ENCODE measurements at places on chromosomes 1 and 21.

DNA sequence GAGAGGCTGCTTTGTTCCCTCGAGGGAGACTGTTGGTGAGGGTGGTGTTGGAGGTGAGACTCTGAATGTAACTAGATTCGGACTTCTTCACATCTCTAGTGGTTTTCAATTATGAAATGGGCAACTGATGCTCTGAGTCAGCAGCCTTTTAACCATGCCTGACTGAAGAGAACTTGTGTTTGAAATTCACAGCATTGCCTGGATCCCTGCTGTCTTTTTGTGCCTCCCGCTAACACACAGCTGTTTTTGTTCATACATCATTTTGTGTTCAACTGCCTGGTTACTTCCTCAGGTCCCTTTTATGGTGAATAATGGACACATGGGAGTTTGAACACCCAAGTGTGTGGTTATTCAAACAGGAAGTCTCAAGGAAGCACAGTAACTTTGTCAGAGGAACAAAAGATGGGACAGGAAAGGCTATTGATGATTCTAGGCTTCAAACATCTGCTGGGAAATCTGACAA, 16.8 kb downstream of the LAMC1 start:
- DNase-seq: no peak

DNA sequence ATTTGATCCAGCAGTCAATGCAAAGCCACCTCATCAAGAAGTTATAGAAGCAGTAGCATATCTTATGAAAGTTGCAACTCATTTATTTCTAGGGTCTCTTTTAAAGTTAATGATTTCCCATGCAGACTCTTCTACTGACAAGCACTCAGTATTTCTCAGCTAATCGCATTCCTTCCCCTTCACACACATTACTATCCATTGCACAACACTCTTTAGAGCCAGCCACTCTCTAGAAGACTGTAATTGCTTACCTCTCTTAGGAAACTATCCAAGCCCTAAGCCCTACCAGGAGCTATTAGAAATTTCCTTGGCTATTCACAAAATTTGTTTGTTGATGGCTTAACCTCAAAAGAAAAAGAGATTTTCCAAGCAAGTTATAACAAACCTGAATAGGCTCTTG, 106.0 kb downstream of the ADAMTS1 start:
- DNase-seq: no peak

DNA sequence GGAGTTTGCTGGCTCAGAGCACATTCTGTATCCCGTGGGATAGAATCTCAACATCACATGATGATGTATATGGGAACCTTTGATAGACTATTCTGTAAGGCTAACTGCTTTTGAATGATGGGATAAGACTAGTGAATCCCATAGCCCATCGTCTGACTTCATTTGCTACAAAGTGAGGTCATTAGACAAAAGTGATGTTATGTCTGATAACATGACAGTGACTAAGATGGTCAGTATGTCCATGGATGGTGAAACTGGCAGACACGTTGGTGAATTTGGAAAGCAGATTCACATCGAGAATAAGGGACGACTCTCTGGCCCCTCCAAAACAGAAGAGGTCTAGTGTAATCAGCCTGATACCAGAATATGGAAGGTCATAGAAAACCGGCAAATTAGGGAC, 108.4 kb downstream of the HHAT start:
- DNase-seq: no peak

GRCh38 chr1:76715474-76715873, 151.8 kb upstream of the ST6GALNAC5 start:
- DNase-seq: no peak

GRCh38 chr21:27564684-27565301, 597.9 kb upstream of the ADAMTS5 start:
- peak; percentile 9 for DNase-seq

DNA sequence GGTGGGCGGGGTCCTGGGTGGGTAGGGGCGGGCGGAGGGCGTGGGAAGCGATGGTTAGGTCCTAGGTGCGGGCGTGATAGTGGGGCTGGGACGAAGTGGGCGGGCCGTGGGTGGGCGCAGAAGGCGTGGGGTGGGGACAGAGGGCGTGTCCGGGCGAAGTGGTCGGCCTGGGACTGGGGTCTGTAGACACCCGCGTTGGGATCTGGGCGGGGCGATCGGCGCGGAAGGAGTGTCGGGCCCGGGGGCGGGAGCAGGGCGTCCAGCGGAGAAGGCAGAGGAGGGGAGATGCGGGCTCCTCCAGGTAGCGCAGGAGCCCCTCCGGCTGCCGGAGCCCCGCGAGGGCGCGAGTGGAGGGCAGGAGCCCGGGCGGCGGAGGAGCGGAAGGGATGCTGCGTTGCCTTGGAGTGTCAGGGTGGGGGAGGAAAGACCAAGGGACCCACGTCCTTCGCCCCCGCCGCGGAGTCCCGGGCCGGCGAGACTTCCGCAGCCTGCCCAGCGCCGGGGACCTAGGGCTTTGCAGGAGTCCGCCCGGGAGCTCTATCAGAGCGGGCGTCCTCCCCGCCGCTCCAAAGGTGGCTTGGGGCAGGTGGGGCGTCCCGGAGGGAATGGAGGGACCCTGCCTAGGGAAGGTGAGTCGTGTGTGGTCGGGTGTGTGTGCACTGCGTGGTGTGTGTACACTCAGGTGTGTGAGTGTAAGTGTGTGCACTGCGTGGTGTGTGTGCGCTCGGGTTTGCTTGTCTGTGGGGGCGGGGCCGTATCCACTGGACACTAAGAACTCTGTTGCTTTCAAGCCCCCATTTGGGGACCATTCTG, 27.0 kb upstream of the PRSS38 start:
- peak; percentile 65 for DNase-seq

GRCh38 chr1:101128211-101128727, 102.7 kb upstream of the DPH5 start:
- DNase-seq: no peak

- no peak for DNase-seq
Measured at GRCh38 chr1:43238991-43239469, 30.8 kb upstream of the TMEM125 start.

- no peak for DNase-seq
Measured at GRCh38 chr1:161267321-161267720, 8.8 kb downstream of the PCP4L1 start.

DNA sequence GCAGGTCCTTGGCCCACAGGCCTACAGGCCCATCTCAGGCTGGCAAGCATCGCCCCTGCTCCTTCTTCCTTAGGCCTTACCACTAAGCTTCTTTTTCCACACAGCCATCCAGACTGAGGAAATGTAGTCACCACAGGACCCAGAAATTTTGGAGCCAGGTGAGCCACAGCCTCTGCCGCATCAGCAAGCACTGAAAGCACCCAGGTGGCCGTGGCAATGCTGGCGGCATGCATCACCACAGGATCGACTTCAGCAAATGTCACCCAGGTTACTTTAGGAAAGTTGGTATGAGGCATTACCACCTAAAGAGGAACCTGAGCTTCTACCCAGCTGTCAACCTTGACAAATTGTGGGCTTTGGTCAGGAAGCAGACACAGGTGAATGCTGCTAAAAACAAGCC, 11.6 kb downstream of the PIGM start:
- DNase-seq: no peak

DNA sequence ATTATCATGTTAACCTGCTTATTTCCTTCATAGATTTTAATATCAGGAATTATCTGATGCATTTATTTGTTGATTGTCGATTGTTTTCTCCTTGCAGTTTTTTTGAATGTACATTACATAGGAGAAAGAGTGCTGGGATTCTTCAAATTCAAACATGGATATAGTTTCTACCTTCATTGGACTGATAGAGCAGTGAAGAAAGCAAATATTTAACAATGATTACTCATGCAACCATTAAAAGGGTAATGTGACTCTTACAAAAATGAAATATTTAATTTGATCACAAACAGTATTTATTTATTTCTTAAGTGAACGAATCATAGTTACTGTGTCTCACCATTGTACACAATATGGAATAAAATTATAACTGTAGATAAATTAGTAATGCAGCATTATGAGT, 350.9 kb downstream of the BRINP3 start:
- no peak for DNase-seq

DNA sequence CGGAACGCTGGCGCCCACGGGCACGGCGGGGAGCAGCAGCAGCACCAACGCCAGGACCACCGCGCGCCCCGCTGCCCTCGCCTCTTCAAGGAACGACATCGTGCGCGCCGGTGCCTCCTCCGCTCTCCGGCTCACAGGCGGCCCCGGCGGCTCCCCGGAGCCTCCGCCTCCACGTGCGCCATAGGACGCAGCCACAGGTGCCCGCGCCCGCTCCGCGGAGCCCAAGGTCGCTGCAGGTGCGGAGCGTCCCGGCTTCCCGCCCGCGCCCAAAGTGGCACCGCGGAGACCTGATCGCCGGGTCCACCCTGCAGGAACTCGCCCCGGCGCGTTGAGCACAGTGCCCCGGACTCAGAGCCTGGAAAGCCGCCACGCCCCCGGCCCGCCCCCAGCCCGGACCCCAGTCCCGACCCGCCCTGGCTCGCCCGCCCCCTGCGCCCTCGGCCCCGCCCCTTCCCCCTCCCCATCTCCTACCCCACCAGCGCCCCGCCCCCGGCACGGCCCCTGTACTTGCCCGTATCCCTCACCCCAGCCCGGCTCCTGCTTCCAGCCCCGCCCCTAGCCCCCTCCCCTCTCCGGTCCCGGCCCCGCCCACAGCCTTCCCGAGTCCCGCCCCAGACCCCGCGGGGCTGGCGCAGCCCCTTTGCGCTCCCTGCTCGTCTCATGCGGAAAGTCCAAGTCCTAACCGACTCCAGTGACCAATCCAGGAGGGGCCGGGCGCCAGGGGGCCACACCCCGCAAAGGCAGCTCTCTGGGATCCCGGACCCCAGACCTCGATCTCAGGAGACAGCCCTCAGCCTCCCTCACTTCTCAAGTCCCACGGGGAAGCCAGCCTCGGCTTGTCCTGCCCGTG, at the start of gene MEGF6:
MEGF6 (minus strand) TSS at position 339 of the 850 bp plus-strand sequence; CDS start at position 99, 240 bp downstream.
- peak; percentile 37 for DNase-seq

GRCh38 chr1:112524986-112525385, 16.2 kb downstream of the WNT2B start:
- DNase-seq: no peak

- DNase-seq: no peak
Measured at GRCh38 chr1:55035904-55036303, 3.4 kb upstream of the PCSK9 start.

DNA sequence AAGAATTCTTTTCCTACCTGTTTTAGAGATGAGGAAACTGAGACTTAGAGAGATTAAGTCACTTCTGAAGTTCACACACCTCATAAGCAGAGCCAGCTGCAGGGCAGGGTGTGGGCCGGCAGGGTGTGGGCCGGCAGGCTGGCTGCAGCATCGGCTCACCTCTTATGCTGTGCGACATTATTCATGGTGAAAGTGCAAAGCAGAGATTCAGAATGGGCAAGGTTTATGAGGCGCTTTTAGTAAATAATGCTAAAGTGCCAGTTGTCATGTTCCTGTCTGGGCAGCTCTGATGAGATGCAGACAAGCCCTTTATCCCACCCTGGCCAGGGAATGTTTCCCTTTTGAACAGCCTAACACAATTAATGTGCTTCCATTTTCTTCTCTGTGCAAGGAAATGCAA, 14.6 kb downstream of the MAB21L3 start:
- DNase-seq: no peak

GRCh38 chr1:202067188-202067974, 55.3 kb upstream of the GPR37L1 start:
- DNase-seq: no peak

- no peak for DNase-seq
Measured at GRCh38 chr1:8213136-8213535, 104.8 kb upstream of the SLC45A1 start.

DNA sequence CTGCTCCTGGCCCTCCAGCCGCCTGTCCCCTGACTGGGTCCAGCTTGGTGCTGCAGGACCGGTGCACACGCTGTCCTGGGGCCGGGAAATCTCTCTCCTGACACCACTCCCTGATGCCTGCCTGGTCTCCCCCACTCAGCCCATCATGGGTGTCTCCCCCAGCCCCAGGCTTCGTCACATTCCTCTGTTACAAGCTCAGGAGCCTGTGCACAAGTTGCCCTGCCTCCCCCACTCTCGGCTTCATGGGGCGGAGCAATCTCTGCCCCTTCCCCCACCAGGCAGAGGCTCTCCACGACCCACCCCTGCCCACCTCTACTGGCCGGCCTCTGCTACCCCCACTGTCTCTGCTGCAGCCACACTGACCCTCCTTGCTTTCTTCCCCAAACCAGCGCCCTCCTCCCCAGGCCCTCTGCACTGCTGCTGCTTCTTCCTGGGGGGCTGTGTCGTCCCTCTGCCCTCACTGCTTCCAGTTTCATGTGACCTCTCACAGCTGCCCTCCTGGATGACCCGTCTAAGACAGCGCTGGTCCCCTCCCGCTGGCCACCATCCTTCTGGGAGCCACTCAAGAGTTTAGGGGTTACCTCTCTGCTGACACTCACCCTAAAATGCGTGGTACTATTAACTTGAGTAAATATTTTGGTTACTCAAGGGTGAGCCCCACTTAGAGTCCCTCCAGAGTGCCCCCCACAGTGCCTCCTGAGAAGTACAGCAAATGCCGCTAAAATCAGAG, 5.7 kb upstream of the RIPK4 start:
- no peak for DNase-seq

- DNase-seq: no peak
Measured at GRCh38 chr21:36732761-36733160, 33.8 kb downstream of the SIM2 start.

- DNase-seq: no peak
Measured at GRCh38 chr1:118563981-118564951, 379.2 kb upstream of the SPAG17 start.

GRCh38 chr1:28447679-28448078, 58.2 kb upstream of the RCC1 start:
- no peak for DNase-seq

DNA sequence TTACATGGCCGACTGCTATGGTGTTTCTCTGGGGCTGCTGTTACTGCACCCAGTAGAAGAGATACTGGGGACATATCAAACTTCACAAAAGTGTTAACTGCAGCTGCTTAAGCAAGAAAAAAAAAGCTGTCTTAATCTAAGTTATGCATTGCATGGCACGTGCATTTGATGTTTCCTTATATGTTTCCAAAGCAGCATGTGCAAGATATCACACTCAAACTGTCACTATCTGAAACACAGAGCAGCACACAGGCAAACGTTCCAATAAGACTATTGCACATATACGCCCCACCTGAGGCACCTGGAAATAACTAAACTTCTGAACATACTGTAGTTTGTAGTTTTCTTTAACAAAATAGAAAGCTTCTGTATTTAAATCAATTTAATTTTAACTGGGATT, 671.4 kb upstream of the ADGRL2 start:
- no peak for DNase-seq

DNA sequence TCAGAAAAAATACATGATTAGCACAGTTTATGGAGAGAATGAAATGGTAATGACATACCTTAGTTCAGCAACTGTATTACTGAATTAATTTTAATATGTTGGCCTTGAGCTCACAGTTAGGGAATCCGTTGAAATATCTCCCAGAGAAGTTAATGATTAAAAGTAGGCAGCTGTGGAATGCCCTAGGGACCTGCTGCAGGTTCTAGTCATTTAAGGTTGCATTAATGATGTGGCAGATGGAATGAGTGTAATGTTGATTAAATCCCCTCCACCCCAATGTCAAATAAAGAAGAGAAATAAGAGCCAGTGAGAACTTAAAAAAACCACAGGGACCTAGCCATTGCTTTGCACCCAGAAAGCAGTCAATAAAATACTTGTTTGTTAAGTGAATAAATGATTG, 40.3 kb upstream of the TRIM45 start:
- DNase-seq: no peak

GRCh38 chr1:90707363-90707710, 9.8 kb downstream of the BARHL2 start:
- no peak for DNase-seq
